ENCODE measurements at places on chromosomes 16 and 17.

- DNase-seq = no peak
These were observed 21.0 kb downstream of the SNN start for GRCh38 chr16:11689031-11689840.

DNA sequence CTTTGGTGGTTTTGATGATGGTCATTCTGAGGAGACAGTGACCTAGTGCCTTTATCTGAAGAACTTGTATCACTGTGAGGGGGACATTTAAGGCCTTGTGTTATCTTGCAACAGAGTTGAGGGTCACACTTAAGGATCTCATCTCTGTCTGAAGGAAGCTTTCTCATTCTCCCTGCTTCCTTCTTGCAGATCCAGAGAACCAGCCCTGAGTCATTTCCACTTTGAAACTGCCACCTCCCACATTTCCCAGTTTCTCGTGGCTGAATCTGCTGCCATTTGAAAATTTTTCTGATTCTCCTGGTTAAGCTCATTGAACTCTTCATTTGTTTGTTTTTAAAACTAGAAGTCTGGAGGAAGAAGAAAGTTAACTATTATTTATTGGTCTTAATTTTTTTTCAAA, 190.2 kb upstream of the CDH11 start:
- DNase-seq = no peak

- DNase-seq = no peak
These were observed 51.1 kb upstream of the MYH2 start for GRCh38 chr17:10600571-10600970.

DNA sequence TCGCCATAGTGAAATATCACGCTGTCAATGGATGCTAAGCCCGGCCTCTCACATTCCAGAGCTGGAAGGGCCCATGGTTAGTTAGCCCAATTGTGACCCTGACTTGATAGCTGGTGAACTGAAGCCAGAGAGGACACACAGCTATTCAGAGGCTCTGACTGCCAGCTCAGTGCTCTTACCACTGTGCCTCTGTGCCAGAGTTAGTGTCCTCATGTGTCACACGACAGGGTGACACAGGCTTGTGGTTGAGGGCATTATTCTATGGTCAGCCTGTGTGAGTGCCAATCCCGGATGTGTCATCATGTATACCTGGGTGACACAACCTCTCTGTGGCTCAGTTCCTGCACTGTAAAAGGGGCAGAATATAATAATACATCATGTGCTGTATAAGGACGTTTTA, 2.5 kb upstream of the MT1X start:
- DNase-seq = no peak

GRCh38 chr17:47877368-47878034, 18.5 kb upstream of the SP2 start:
- no peak for DNase-seq

- DNase-seq = no peak
These were observed 229.9 kb downstream of the MSI2 start for GRCh38 chr17:57485916-57486881.

DNA sequence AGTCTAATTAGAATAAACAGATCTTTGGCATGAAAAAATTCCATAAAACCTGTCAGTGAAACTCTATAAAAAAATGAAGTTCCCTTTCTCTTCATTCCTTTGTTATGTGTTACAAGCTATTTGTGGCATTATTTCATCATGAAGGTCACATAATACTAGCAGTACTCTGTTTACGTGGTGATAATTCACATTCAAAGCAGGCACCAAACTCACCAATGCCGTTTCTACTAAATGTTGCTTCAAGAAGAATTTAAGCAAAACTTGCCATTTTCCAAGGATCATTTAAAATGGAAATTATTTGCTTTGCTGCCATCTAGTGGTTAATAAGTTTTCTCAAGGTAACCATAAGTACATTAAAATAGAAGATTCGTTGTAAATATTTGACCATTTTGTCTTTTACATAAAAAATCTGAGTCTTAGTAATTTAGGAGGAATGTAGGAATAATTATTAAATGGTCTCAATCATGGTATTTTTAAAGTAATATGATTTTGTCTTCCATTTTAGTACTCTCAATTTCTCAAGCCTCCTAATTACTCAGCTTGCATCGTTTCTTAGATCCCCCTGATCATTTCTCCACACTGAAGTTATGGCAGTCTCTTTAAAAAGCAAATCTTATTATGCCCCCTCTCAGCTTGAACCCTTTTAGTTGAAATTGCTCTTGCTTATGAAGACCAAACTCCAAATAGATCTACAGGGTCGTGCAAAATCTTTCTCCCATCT, 80.8 kb downstream of the OMG start:
- DNase-seq = peak; percentile 48

DNA sequence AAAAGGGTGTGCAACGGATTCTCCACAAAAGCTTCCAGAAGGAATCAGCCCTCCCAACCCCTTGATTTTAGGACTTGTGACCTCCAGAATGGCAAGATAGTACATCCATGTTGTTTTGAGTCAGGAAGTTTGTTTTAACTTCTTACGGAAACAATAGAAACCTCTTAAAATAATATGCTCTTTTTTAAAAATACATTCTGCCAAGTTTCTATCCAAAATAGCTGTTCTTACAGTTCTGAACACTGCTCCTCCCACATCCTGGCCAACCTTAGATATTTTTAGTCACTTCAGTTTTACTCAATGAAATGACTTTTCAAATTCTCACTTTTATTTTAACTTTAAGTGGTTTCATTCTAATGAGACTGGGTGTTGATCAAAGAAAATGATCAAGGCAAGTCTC, 156.4 kb downstream of the ZNF18 start:
- no peak for DNase-seq

DNA sequence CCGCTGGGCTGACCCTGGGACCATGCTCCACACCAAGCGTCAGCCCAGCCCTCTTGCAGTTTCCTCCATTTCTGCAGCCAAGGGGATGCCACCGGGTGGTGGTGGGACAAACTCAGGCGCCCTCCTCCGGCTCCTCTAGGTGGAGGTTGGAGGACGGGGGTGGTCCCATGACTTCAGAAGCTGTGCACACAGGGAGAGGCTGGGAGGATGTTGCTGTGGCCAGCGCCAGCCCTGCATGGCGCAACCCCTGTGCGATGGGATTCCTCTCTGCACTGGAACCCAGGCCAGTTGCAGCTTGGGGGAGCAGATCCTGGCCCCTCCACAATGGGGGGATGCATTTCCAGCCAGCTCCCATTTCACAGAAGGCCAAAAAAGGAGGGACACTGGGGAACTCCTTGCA, 246.5 kb downstream of the C16orf95 start:
- DNase-seq = no peak

- DNase-seq = no peak
These were observed 164.9 kb downstream of the IRF8 start for GRCh38 chr16:86063760-86064405.

DNA sequence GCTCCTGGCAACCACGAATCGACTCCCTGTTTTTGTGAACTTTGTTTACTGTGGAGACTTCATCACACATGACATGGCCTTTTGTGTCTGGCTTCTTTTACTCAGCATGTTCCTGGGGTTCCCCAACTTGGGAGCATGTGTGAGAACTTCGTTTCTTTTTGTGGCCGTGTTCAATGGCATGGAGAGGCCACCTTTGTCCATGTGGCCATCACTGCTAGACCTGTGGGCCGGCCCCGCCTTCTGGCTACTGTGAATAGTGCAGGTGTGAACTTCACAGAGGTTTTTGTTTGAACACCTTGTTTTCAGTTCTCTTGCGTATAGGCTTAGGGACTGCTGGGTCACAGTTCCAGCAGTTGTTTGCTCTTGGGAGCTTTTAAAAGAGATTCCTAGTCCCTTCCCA, 5.7 kb upstream of the SLC38A8 start:
- no peak for DNase-seq

- peak; percentile 89 for DNase-seq
These were observed 73.6 kb downstream of the WIPI1 start for GRCh38 chr17:68383443-68384321.

DNA sequence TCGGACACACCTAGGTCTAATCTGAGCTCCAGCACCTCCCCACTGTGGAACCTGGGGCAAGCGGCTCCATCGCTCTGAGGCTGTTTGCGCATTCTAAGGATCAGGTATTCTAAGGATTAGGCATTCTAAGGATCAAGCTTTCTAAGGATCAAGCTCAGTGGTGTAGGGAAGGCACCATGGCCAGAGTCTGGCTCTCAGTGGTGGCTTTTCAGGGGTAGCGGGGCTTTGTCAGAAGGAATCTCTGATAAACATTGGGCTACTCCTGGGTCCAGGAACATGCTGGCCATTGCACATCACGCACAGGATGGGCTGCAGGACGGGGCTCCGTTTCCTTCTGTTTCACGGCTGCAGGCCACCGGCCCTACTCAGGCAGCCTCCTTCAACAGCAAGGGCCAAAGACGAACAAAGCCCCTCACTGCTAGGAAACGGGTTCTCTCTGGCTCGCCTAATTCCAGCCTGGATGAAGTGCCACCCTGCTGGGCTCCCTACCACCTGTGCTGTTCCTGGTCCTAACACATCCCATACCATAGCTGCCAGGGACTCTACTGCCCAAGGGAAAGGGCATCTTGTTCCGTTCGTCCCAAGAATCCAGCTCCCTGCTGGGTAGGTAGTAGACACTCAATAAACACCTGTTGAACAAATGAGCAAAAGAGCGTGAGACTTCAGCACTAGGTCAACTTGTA, 5.5 kb downstream of the C1QTNF1 start:
- no peak for DNase-seq

- no peak for DNase-seq
These were observed 987 bp upstream of the HASPIN start for GRCh38 chr17:3722716-3723115.

DNA sequence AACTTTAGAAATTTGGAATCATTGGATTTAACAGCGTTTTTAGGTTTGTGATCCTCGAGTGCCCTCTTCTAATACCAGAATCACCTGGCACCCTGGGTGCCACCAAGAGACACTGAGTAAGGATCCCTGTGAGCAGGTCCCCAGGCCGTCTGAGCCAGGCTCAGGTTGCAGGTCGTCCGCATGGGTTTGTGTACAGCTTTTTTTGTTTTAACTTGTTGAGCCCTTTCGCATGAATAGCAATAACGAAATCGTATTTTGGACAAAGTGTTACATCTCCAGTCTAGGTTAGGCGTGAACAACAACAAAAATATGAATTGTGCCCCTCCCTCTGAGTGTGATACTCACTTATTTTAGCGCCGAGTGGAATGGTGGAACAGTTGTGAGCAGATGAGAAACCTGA, 10.9 kb downstream of the USP10 start:
- no peak for DNase-seq

GRCh38 chr16:3514621-3515020, 13.8 kb downstream of the CLUAP1 start:
- no peak for DNase-seq

DNA sequence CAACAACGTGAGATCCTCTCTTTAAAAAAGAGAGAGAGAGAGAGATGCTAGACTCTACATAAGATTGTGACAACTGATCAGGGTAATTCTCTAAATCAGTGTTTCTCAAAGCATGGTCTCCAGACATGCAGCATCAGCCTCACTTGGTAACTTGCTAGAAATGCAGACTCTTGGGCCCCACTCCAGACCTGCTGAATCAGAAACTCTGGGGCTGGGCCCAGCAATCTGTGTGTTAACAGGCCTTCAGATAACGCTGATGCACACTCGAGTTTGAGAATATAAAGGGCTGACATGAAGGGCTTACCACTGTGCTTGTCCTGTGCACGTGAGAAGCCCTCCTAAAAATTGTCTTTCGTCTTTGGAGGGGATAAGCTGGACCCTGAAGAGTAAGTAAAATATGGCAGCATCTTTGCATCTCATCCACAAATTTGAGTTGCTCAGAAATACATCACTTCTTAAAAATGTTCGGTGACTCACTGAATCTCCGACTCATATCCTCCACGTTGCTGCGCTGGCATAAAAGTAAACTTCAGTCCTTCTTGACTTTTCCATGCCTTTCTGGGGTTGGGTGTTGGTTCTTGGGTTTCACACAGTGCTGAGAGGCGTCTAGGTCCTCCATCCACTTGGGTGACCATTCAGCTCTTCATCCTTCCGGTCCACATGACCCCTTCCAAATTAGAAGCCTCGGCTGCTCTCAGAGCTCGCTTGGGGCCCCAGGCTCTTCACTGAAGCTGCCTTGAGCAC, 26.1 kb upstream of the KDM8 start:
- DNase-seq = no peak

DNA sequence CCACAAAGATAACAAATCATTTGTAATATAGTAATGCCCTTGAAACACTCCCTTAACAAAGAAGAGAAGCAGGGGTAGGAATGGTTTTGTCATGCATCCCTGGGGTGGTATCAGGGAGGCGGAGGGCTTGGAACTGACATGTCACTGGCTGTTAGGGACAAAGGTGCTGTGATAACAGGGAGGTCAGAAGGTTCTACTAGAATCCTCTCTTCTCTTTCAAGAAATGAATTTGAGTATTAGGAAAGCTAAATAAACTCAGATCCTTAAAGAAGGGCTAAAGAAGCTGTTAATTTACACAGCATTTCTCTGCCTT, 65.4 kb upstream of the ADAMTS18 start:
- no peak for DNase-seq

- no peak for DNase-seq
These were observed 27.2 kb downstream of the ZNF594 start for GRCh38 chr17:5164436-5164835.

DNA sequence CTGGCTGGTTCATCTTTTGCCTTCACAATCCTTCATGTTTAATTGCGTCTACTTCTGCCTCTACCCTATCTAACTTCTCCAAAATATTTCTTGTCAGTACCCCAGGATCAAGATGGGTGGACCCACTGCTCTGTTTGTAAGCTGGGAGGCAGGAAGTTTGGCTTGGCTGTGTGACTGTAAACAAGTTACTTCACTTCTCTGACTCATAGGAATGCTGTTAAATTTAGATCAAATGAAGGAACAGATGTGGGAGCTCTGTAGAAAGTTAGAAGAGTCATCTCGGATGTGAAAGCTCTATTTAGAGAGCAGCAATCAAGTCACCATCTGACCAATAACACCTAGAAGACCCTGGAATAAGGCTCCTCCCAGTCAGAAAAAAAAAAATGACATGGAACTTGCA, 55.2 kb upstream of the MRTFB start:
- DNase-seq = peak; percentile 62

- DNase-seq = no peak
These were observed 35.0 kb downstream of the CNGB1 start for GRCh38 chr16:57935904-57936303.

DNA sequence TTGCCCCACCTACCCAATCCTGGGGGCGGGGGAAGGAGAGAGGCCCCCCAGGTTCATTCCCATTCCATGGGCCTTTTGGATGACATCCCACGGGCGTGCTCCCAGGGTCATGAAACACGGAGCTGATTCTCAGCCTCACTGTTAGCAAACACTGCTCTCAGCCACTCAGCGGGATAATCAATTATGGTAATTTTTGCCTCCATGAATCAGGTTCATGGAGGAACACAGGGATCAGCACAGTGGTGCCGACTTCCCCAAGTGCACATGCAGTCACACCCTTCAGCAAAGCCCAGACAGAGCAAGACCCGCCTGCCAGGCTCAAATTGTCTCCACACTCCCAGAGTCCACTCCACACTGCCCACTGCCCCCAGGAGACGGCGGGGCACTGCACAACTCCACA, 164.6 kb downstream of the ENGASE start:
- DNase-seq = no peak

GRCh38 chr16:3881499-3881990, 1.0 kb upstream of the CREBBP start:
- no peak for DNase-seq

- no peak for DNase-seq
These were observed 475.0 kb upstream of the TOM1L1 start for GRCh38 chr17:54425671-54426070.

Data from glomerular endothelial cell (primary cell).